Effector memory CD4-positive, alpha-beta T cell (primary cell): ENCODE measurements at places on chromosomes 1 and 21.

DNA sequence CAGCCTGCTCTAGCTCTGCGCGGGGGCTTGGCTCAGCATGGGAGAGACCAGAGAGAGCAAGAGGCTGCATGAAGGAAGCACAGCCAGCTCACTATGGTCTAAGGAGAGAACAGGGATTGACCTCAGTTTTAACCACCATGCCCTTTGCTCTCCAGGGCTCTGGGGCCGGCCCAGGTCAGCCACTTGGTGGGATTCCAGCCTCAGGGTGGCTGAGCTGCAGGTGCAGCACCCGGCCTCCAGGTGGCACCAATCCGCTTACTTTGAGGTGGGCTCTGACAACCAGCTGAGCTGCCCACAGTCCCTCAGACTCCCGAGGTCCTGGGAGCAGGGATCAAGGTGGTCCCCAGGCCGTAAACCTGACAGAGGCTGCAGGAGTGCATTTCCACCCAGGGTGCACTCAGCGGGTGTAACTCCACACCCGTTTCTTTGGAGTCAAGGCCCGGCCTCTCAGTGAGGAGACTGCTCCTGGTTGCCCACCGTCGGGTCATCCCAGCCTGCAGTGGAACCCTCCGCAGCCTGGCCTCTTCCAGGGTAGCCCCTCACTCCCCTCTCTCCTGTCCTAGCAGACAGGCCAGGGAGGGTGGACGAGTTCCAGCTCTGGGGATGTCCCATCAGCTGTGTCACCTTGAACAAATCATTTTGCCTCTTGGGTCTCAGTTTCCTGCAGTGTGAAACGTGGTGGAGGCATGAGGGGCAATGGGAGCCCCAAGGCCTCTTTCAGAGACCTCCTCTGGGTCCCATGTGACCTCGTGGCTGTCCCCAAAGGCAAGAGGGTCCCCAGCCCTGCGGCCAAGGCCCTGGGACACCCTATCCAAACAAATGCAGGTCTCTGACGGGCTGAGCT is 607 bp upstream of the LGR6 start:
- DNase-seq, result peak; percentile 31

- no peak for DNase-seq
These were observed 321.7 kb upstream of the PROX1 start for GRCh38 chr1:213666113-213666512.

DNA sequence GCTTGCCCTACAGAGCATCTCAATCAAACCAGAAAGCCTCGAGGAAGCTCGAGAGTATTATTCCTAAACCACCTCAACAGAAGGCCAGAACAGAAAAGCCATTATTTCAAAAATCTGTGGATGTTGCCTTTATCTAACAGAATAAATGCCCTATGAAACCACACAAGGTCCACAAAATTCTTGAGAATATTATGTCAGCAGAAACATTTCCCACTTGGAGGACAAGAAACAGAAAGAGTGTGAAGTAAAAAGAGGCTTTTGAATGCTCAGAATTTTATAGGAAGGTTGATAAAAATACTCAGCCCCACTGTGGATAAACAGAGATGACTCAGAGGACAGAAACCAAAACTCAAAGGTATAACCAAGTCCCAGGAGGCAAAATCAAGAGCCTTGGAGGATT is 146.4 kb upstream of the LRRC7 start:
- DNase-seq, result no peak

DNA sequence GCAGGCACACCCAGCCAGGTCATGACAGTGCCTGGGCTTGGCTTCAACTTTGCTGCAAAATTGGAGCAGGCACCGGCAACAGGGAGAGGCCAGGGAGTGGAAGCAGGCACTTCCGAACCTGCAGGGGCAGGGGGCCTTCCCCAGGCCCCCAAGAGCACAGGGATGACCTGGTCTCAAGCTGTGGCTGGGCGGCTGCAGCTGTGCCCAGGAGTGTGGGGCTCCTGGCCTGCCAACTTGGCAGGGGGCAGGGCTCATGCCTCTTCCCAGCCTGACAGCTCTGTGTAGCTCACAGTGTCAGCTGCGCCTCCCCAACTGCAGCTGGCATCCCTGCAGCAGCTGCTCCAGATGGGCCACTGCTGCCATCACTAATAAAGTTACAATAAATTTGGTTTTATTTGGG is 51.5 kb upstream of the SCYL3 start:
- no peak for DNase-seq

GRCh38 chr21:44991538-44992483 is 52.0 kb downstream of the SLX9 start:
- no peak for DNase-seq

GRCh38 chr1:203649999-203650836 is 23.6 kb downstream of the ATP2B4 start:
- peak; percentile 85 for DNase-seq
